ENCODE measurements at places on chromosomes 16 and 17.

GRCh38 chr16:48408688-48409087 is 23.5 kb upstream of the SIAH1 start:
- no peak overlapping the region for H3K27ac ChIP-seq
- H3K4me3 ChIP-seq = no peak overlapping the region
- H3K36me3 ChIP-seq = no peaks in the 10 kb centered on the region
- DNase-seq = peak; percentile 52
- no peaks in the 10 kb centered on the region for H3K27me3 ChIP-seq
- peaks cover 5% of the 10 kb centered on the region for H3K4me1 ChIP-seq

GRCh38 chr16:66898933-66899309 is 18.6 kb downstream of the PDP2 start:
- no peak overlapping the region for H3K27ac ChIP-seq
- no peak overlapping the region for H3K4me3 ChIP-seq
- H3K36me3 ChIP-seq = no peaks in the 10 kb centered on the region
- H3K27me3 ChIP-seq = no peaks in the 10 kb centered on the region
- H3K4me1 ChIP-seq = peaks cover 7% of the 10 kb centered on the region

DNA sequence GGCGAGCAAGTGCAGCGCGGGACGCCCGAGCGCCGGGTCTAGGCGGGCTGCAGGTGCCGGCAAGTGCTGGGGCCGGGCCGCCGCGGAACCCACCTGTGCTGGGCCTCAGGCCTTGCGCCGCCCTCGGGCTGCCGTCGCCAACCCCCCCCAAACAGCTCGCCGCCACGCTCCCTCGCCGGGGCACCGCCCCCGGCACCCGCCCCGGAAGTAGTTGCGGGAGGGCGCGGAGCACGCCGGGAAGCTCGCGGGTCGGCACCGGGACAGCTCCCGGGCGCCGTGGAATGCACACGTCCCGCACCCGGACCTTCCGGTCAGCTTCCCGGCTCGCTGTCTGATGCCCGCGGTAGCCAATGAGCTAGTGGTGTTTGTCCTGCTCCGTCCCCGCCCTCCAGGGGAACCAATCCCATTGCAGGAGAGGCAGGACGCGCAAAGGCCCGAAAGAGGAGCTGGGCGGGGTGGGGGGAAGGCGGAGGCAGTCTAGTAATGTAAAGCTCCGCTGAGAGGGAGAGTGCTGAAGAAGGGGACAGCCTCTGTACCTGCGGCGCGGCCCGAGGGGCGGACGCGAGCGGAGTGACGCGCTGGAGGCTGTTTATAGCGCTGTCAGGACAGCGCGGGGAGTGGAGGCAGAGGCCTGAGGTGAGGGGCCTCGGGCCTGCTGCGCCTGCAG is at the start of the genes ANKS3 and DNAAF8:
ANKS3 (minus strand) TSS at position 209 of the 667 bp plus-strand sequence. CDS start 4,122 bp downstream, outside the sequence.
DNAAF8 (plus strand) TSS at position 475 of the 667 bp plus-strand sequence. CDS start 1,978 bp downstream, outside the sequence.
- H3K27ac ChIP-seq = peak within 1 kb of the TSS; percentile 53
- peak; percentile 94 for DNase-seq

DNA sequence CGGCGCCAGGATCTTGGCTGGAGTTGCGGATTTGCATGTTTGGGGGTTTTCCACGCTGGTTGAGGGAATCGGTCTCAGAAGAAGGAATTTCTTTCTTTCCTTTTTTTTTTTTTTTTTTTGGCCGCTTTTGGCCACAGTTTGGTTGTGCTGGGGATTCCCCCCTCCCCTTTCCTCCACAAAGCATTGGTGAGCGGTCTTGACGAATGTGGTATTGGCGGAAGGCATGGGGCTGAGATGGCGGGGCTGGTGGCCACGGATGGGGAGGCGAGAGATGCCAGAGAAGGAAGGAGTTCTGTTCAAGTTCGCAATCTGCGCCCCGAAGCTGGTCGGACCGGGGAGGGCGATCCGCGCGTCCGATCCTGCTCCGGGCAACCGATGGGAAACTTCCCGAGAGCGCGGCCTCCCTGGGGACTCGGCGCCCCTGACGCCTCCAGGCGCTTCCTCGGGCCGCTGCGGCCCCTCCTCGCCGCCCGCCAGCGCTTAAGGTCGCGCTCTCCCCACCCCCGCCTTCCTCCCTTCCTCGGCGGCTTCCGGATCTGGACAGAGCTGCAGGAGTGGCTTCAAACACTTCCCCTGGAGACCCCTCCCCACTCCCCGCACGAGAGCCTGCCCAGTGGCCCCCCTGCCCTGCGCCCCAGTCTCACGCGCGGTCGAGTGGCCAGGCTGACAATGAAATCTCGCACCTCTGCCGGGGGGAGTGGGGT is 43.2 kb downstream of the RAI1 start:
- no peak for DNase-seq
- peaks cover 53% of the 10 kb centered on the region for H3K36me3 ChIP-seq
- H3K27ac ChIP-seq = peak overlapping the region; percentile 44
- peak overlapping the region; percentile 52 for H3K4me3 ChIP-seq

- peaks cover 8% of the 10 kb centered on the region for H3K4me1 ChIP-seq
- H3K27ac ChIP-seq = no peak overlapping the region
- no peaks in the 10 kb centered on the region for H3K36me3 ChIP-seq
- H3K27me3 ChIP-seq = peaks cover 73% of the 10 kb centered on the region
- no peak for DNase-seq
Measured at GRCh38 chr17:74329378-74329777, 3.4 kb downstream of the KIF19 start.

DNA sequence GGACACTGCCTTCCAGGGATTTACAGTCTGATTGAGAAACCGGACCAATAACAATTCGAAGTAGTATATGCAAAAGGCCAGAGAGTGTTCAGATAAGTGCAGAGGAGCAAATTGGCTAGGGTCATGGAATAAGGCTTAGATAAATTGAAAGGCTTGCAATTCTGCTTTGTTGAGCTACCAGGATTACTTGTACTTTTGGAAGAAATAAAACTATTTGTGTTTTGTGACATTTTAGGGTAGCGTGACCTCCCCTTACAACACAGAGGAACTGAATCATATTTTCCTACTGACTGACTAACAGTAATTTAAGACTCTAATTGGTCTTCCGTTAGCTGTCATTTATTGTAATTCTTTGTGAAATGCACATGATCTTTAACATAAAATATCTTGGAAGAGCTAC is 104.7 kb downstream of the PITPNC1 start:
- H3K27ac ChIP-seq = no peak overlapping the region
- H3K27me3 ChIP-seq = no peaks in the 10 kb centered on the region
- H3K4me3 ChIP-seq = no peak overlapping the region
- no peak for DNase-seq
- H3K4me1 ChIP-seq = peaks cover 8% of the 10 kb centered on the region
- no peaks in the 10 kb centered on the region for H3K36me3 ChIP-seq

DNA sequence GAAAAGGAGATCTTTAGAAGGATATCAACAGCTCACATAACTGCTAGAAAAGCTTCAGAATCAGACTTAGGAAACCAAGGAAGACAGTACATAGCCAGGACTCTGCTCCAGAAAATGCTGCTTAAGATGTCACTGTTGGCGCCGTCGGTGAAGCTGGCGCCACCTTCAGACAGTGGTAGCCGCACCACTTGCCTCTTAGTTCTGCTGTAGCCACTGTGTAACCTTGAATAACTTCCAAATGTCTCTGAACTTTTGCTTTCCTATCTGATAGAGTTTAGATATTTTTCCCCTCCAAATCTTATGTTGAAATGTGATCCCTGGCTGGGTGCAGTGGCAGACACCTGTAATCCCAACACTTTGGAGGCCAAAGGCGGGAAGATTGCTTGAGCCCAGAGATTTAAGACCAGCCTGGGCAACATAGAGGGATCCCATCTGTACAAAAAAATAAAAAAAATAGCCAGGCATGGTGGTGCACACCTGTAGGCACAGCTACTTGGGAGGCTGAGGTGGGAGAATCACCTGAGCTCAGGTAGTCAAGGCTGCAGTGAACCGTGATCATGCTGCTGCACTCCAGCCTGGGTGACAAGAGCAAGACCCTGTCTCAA is 6.3 kb upstream of the USP31 start:
- no peaks in the 10 kb centered on the region for H3K4me1 ChIP-seq
- no peaks in the 10 kb centered on the region for H3K36me3 ChIP-seq
- DNase-seq = no peak
- peaks cover 11% of the 10 kb centered on the region for H3K27me3 ChIP-seq
- no peak overlapping the region for H3K27ac ChIP-seq
- H3K4me3 ChIP-seq = no peak overlapping the region

- DNase-seq = no peak
- no peaks in the 10 kb centered on the region for H3K4me1 ChIP-seq
- H3K36me3 ChIP-seq = peaks cover 34% of the 10 kb centered on the region
- H3K27me3 ChIP-seq = no peaks in the 10 kb centered on the region
Measured at GRCh38 chr17:43105146-43105545, 20.0 kb downstream of the BRCA1 start.

DNA sequence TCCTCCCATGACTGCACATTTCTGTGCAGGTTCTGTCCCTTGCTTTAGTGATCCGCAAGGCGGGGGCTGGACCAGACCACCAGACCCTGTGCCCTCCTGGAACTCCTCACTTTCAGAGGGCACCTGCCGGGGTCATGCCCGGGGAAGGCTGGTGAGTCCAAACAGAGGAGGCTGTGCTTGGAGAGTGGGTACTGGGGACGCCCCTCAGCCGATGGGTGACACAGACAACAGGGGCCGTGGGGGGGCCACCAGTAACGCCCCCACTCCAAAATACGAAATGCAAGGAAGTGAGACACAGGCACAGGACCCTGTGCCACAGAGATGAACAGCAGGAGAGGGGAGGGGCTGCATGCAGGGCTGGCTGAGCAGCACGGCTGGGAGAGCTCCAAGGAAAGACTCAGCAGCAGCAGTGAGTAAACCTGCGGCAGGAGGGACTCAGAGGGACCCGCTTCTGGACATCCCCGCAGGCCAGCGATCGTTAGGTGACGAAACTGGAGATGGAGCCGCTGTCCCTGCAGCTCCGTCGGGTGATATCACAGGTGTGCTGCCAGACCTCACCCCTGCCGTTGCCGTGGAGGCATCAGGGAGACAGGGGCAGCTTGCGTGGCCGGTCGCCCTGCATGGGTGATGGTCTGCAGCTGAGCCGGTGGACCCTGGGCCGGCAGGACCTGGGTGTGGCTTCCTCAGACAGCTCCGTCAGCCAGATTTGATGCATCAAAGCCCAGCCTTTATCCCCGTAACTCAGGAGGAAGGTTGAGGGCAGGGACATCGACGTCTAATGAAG is 71.2 kb upstream of the GNG13 start:
- no peaks in the 10 kb centered on the region for H3K4me1 ChIP-seq
- no peak for DNase-seq
- H3K4me3 ChIP-seq = no peak overlapping the region
- no peak overlapping the region for H3K27ac ChIP-seq
- no peaks in the 10 kb centered on the region for H3K36me3 ChIP-seq

GRCh38 chr17:38587947-38588787 is 17.6 kb downstream of the SRCIN1 start:
- DNase-seq = no peak
- H3K4me3 ChIP-seq = no peak overlapping the region
- H3K27ac ChIP-seq = no peak overlapping the region
- H3K36me3 ChIP-seq = no peaks in the 10 kb centered on the region

DNA sequence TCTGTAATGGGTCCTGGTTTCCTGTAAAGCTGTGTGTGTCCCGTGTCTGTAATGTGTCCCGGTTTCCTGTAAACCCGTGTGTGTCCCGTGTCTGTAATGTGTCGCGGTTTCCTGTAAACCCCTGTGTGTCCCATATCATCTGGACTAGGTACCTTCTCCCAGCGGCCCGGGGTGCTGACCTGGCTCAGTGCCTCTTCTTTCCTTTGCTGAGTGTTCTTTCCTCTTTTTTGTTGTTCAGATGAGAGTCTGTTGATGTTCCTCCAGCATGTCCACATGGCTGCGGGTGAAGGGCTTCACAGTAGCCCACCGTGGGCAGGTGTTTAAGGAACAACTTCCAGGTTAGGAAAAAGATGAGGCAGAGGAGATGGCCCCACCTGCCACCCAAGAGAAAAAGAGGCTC is 46.6 kb upstream of the GNG13 start:
- H3K4me1 ChIP-seq = no peaks in the 10 kb centered on the region
- H3K4me3 ChIP-seq = no peak overlapping the region
- H3K27me3 ChIP-seq = peaks cover 10% of the 10 kb centered on the region
- no peak overlapping the region for H3K27ac ChIP-seq
- H3K36me3 ChIP-seq = no peaks in the 10 kb centered on the region

Data from SJSA1 (cell line).